ENCODE measurements at places on chromosomes 6 and 20.

DNA sequence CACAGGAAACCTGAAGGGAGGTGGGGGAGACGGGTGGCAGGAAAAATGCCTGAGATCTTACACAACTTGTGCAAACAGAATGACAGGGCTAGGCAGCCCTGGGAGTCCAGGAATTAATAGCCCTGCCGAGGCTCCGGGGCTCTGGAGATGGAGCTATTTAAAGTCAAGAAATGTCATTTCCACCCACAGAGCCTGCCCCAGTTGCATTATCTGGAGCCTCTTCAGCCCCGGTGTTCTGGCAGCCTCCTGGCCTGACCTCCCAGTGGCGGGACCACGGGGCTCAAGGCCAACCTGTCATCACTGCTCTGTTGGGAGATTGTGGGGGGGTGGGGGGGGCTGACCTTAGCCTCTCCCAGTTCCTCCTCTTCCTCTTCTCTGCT is 28.5 kb upstream of the SCUBE3 start:
- peak; percentile 55 for DNase-seq

- no peak for DNase-seq
These were observed 19.5 kb upstream of the TCP11 start for GRCh38 chr6:35160642-35161041.

GRCh38 chr6:121205569-121205968 is 128.7 kb downstream of the TBC1D32 start:
- no peak for DNase-seq

DNA sequence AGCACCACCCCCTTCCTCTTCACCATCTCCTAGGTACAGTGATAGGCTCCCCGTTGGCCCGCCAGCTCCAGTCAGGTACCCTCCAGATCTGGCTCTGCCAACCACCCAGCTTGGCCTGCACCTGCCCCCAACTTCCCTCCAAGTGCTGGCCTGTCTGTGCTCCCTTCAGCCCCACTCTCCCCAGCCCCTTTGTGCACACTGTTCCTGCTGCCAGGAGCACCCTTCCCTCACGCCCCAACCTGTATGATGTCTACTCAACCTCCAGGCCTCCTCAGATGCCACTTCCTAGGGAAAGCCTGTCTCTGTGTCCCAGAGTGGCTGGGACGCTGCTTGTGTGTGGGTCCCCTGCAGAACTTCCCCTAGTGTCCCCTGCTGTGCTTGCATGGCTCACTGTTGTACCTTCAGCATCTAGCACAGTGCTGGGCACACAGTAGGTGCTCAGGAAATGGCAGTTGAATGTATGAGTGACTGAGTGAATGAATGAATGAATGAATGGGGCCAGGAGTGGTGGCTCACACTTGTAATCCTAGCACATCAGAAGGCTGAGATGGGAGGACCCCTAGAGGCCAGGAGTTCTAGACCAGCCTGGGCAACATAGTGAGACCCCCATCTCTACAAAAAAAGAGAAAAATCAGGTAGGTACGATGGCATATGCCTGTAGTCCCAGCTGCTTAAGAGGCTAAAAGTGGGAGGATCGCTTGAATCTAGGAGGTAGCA is 3.0 kb downstream of the ZBP1 start:
- no peak for DNase-seq

DNA sequence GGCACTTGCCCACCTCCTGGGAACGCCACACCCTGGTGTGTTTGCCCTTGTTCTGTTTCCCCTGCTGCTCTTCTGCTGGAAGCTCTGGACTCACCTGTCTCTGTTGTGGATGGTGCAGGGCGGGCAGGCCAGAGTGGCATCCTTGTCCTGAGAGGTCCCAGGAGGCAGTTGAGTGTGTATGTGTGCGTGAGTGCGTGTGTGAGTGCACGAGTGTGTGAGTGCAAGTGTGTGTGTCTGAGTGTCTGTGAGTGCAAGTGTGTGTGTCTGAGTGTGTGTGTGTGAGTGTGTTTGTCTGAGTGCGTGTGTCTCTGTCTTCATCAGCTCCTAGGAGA is 12.2 kb downstream of the IGF2R start:
- no peak for DNase-seq

GRCh38 chr20:59567585-59568508 is 36.5 kb upstream of the PHACTR3 start:
- no peak for DNase-seq

DNA sequence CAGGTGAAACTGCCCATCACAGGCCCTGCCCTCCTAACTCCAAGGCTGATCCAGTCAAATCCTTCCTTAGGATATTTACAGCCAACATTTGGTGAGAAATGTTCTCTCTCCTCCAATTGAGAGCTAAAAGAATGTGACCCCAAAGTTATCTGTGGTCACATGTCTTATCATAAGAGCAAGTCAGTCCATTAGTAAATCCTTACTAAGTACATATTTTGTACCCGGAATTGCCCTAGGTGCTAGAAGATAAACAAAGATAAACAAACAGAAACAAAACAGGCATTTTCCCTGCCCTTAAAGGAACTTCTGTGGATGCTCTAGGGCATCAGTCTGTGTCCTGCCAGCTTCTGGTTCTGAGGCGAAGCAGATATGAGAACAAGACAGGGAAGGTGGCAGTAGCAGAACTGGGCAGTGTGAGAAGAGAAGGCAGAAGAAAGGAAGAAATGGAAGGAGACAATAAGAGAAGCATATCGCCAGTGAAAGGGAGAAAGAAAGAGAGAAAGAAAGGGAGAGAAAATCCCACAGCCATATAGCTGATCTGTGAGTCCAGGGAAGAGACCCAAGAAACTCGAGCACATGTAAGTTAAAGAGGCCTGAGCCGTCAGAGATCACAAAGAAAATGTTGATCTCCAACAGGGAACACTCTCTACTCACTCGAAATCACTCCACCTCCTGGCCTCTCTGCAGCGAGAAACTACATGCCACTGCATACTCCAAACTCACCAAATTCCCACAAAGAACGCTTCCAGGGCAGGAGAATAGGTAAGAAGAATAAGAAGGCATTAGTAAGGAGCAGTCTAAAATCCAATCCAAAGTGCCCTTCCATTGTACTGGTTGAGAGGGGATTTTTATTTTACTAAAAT is 41.7 kb downstream of the CDK5RAP1 start:
- DNase-seq, result no peak
